ENCODE measurements at places on chromosomes 4 and X.

DNA sequence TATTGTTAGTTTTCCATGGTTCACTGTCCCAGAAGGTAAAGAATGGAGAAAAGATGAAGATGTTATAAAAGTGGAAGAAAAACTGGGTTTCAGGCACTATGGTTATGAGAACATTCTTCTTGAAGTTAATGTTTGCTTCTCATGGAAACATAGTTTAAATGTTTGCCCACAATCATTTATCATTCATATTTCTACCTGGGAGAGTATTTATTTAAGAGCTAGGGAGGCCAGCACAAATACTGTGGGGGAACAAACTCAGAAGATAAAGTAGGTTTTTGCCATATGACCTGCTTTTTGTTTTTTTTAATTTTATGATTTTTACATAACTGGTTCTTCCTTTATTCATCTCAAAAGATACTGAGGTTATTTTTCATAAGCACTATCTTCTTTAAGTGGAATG, 96.8 kb downstream of the GC start:
- no peak for DNase-seq

GRCh38 chr4:123978637-123979036, 582.0 kb downstream of the SPRY1 start:
- no peak for DNase-seq

GRCh38 chr4:142549726-142550463, 296.2 kb downstream of the INPP4B start:
- DNase-seq, result no peak

GRCh38 chr4:82034878-82035277, 338.9 kb downstream of the HNRNPD start:
- no peak for DNase-seq

- DNase-seq, result no peak
Measured at GRCh38 chr4:133059117-133059516, 90.0 kb upstream of the PCDH10 start.

DNA sequence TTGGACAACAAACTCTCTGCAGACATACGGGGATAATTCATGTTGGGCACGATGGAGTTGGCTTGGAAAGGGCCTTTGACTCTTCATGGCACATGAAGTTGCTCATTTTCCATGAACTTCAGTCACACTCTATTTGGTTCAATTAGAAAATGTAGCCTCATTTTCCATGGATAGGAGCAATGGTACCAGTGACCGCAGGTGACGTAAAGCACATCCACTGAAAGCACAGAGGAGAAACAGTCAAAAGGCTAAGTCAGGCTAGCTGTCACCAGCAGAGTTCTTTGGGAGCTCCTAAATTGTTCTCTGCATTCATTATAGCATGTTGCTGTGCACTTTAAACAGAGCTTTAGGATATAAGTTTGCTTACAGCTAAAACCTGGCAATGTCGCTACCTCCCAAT, 39.9 kb upstream of the MAP3K15 start:
- DNase-seq, result no peak

DNA sequence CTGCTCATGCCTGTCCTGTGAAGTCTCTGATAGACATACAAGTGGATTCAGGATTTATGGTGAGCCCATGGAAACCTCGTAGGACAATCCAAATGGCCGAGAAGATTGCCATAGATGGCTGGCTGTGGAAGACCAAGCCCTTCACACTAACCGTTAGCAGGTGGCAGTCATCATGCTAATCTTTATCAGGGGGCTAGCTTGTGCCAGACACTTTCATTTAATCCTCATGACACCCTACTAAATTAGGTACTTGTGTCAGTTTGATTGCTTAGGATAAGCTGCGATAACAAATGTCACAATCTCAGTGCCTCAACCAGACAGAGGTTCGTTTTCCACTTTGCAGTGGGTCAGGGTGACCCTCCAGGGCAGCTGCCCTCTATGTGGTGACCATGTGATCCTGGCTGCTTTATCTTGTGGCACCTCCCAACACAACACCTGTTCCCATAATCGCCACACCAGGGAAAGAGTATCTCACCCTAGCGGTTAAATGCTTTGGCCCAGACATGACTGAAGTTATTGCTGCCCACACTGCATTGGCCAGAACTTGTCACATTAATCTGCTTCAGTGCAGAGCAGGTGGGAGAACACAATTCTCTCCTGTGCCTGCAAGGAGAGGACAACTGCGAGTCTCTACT, 60.8 kb downstream of the REPS2 start:
- peak; percentile 16 for DNase-seq
